A172 (cell line): ENCODE measurements at places on chromosomes 1 and 21. TPM values are rescaled to one million over a fixed set of nuclear protein-coding genes. Genes with fewer than 3 reads are reported as not detected.

- DNase-seq: no peak
Measured at GRCh38 chr1:228381356-228381755, 25.3 kb downstream of the TRIM11 start.

PALMD gene
- total RNA-seq: 0.69 and 0.88 TPM in 2 replicates

- DNase-seq: no peak
Measured at GRCh38 chr1:9241891-9242290, 7.3 kb downstream of the H6PD start.

CAPN8 gene
- total RNA-seq: not detected in 2 replicates

GRCh38 chr21:26912466-26912865, 54.4 kb downstream of the ADAMTS5 start:
- DNase-seq: no peak

OLFML3 gene
- total RNA-seq: 26.8 and 31.2 TPM in 2 replicates

DNA sequence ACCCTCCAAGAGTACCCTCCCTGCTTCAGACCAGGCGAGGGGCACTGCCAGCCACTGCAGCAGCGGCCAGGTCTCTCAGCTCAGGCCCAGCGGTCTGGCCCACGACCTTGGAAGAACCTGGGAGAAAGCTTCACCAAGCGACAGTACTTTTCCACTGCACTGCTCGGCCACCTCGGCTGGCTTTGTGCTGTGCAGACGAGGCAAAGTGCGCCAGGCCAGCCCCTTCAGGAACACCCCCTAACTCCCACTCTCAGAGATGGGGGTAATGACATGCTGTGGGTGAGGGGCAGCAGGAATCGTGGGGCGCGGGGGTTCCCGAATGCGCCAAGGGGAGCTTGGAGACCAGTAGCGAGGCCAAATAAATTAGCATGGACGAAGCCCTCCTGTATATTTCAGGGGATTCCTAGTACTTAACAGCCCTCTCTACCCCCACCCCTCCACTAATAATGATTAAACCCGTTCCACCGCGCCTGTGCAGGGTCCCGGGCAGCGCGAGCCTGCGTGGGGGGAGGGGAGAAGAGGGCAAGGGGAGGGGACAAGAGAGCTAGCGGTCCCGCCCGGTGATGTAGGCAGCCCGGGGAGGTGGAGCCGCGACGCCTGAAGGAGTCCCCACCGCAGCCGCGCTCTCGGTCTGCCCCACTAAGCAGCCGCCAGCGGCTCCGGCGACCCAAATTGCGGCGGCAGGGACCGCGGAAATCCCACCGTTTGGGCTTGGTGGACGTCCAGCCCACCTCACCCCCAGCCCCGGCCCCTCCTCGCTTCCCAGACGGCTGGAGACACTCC, at the start of gene FAM43B:
Gene FAM43B (plus strand): TSS at position 629 of the 783 bp plus-strand sequence. CDS start 401 bp downstream, outside the sequence.
- peak; percentile 16 for DNase-seq

GRCh38 chr1:15187175-15188129, 33.9 kb downstream of the TMEM51 start:
- no peak for DNase-seq

- DNase-seq: no peak
Measured at GRCh38 chr21:44902268-44903049, 18.2 kb downstream of the ITGB2 start.

CD1E gene
- total RNA-seq: not detected in 2 replicates

GRCh38 chr21:45471525-45472221, 66.7 kb downstream of the COL18A1 start:
- DNase-seq: no peak

- DNase-seq: no peak
Measured at GRCh38 chr1:71829346-71829745, 453.0 kb downstream of the NEGR1 start.

DNA sequence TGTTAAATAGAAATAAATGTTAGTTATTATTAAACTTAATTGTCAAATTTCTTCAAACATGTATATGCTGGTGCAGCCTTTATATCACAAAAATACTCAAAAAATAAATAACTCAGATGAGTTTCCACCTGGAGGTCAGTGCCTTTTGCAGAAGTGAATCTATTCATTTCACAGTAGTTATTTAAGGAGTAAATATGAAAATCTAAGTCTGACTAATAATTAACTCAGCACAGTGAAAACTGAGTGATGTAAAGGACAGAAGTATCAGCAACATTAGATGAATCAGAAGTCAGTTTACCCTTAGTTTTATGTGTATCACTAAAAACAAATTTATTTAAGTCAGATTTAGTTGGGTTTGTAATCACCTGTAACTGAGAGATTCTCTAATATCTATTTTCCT, 2135.4 kb downstream of the MRPL39 start:
- DNase-seq: no peak

SPRR1B gene
- not detected in 2 replicates for total RNA-seq

DNA sequence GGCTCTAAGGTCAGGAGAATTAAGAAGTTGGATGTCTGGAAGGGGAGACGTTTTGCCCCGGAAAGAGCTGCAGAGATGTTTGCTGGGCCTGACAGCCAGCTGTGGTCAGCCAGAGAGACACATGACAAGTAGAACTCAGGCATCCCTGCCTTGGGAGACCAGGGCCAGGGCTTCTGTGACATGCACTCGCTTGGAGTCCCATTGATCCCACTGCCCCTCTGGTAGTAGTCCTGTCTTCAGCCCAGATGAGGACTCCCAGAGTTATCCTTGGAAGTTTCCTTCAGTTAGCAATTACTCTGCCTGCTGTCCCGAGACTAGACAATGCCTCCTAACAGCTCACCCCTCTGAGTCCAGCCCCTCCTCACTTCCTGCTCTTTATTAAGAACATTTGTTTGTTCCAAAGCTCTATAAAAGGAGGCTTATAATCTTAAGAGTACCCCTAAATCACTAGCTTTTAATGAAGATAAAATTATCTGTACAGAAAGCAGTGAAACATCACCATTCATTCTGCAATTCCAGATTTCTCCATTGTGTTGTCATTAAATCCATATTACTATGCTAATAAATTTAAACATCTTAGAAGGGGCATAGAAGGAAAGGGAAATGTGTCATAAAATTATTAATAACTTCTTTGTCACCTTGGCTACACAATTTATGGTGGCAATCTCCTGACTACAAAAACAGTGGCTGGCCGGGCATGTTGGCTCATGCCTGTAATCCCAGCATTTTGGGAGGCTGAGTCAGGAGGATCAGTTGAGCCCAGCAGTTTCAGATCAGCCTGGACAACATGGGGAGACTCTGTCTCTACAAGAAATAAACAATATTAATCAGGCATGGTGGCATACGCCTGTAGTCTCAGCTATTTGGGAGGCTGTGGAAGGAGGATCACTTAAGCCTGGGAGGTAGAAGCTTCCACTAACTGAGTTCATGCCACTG, 94.2 kb downstream of the KCNK1 start:
- no peak for DNase-seq

TFF2 gene
- not detected in 2 replicates for total RNA-seq

GRCh38 chr1:53214376-53214940, 6.0 kb downstream of the CZIB start:
- no peak for DNase-seq

DNA sequence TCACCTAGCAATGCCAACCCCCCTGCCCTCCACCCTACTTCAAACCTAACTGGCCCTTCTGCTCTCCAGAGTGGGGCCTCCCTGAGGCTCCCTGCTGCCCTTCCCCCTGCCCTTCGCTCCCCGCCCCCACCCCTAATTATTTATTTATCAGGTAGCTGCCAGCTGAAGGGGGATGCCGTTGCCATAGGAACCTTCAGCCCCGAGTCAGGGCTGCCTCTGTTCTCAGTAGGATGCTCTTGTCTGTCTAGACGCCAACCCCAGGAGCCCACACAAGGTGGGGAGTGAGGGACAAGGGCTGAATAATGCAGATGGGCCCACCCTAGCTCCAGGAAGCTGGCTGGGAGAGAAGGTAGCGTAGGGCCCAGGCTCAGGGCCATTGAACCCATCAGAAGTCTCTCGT, 41.1 kb downstream of the NKAIN1 start:
- DNase-seq: no peak

AADACL4 gene
- total RNA-seq: not detected in 2 replicates

DNA sequence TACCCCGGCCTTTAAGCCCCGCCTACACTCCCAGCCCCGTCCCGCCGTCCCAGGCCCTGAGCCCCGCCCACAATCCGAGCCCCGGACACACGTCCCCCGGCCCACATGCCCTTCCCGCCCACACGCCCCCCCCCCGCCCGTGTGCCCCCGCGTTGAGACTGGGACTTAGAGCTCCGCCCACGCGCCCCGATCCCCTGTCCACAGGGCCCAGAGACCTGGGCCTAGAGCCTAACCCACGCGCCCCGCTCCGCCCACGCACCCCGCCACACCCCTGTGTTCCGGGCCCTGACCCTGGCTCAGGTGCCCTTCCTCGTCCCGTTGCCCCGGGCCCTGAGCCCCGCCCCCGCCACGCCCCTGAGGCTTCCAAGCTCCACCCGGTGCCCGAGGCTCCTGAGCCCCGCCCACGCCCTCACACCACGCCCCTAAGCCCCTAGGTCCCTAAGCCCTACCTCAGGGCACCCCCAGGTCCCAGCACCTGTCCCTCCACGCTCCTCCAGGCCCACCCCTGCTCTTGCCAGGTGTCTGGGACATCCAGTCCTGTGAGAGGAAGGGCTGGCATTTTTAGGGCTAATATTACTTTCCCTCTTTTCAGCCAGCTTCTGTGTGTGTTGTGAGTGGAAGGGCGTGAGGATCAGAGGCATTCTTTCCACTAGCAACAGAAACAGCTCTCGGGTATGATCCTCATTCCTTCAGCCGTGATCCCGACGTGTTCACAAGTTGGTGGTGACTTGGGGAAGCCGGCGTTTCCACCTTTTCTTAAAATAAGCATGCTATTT, 552 bp upstream of the GPR157 start:
- peak; percentile 33 for DNase-seq

CYP4A11 gene
- not detected in 2 replicates for total RNA-seq

GRCh38 chr1:11037740-11038182, 9.3 kb downstream of the MASP2 start:
- DNase-seq: peak; percentile 65

PGBD5 gene
- total RNA-seq: 2.2 and 2.5 TPM in 2 replicates

- peak; percentile 21 for DNase-seq
Measured at GRCh38 chr1:143698016-143698415, 273.8 kb downstream of the FAM72C start.

C1QC gene
- total RNA-seq: not detected in 2 replicates

DNA sequence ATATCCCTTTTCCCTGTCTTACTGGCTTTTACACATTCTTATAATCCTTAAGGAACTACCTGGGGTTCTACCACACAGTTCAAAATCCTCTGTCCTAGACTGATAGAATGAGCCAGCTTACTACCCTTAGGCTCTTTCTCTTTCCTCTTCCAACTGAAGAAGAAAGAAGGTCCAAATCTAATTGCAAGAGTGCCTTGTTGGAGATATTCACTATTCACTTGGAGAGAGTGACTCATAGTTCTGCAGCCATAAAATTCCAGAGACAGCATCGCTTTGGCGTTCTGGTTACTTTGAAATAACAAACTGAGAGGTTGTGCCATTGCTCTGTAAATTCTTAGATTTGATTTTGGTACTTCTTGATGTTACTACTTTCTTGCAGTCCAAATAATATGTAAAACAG, 4.2 kb downstream of the CADM3 start:
- no peak for DNase-seq

GRCh38 chr21:44871576-44872269, 1.8 kb downstream of the PTTG1IP start:
- DNase-seq: peak; percentile 57

DNA sequence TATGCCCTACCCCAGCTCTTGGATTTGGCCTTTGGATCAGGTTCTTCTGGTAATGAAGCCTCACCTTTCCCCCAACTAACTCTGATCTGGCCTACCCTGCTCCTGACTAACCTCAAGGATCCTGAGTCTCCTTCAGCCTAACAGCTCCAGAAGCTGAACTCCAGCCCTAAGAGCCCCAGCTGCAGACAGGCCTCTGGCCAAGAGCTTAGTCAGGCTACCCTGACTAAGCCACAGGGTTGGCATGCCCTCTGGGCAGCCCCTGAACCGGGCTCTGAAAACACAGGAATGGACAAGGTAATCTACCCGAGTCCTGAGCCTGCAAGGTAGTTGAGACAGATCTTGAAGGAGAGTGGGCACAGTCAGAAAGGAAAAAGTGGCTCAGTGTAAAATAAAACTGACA, 29.4 kb downstream of the COA7 start:
- DNase-seq: no peak
